ENCODE measurements at places on chromosomes 11 and 22.

- no peak for DNase-seq
These were observed 88.5 kb upstream of the CSNK2A3 start for GRCh38 chr11:11441516-11441915.

DNA sequence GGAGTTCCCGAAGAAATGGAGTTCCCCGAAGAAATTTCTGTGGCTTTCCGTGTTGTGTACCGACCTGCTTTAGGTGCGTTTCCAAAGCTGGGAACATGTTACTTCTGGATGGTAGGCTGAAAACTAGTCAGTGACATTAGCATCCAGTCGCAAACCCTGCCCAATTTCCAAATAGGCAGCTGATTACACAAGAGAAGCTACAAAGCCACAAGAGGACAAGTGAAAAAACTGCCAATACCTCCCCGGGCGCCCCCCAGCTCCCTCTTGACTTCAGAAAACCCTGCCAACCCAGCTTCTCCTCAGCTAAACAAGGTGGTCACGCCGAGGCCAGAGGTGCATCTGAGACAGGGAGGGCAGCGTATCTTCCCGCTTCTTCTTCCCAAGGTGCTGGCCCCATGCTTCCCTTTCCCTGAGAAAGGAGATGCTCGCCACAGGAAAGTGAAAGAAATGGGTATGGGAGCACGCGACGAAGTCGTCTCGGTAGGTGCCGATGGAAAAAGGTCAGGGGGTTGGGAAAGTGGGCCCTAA, 551 bp downstream of the AGBL2 start:
- no peak for DNase-seq

DNA sequence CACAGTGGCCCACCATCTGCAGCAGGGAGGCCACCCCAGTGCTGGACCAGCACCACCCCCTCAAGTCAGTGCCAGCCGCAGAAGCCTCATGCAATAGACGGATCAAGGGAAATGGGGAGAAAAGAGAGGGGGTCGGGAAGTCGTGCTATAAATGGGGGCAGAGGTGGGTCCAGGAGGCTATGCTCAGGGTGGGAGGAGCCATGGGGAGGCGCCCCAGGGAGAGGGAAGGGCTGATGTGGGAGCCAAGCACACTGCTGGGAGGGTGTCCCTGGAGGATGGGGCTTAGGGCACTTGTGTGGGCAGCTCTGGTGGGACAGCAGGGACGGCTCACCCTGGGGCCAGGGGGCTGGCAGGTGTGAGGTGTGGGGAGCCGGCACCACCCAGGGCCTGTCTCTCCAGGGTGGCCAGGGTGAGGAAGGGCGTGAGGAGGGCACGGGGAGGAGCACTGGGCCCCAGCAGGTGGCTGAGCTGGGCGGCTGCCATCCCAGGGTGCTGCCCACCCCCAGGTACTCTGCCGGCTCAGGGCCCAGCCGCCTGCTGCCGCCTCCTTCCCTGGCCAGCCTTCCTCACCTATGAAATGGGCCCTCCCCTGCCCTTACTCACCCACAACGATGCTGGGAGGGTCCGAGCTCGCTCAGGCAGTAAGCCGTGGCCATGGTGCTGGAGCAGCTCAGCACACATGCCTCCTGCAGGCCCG, 18.0 kb downstream of the PHLDA2 start:
- DNase-seq: no peak

DNA sequence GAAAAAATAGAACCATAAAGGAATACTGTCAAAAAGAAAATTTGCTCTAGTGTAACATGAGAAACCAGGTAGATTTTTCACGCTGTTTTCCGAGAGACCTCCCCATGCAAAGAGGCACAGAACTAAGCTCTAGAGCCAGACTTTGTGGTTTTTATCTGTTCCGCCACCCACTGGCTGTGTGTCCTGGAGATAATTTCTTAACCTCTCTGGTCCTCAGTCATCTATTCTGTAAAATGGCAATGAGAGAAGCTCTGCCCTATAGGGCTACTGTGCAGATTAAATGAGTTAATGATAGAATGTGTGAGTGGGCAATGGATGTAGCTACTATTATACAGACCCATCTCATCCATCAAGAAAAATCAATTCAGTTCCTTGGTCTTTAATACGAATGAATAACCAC, 9.4 kb upstream of the SIGIRR start:
- no peak for DNase-seq

DNA sequence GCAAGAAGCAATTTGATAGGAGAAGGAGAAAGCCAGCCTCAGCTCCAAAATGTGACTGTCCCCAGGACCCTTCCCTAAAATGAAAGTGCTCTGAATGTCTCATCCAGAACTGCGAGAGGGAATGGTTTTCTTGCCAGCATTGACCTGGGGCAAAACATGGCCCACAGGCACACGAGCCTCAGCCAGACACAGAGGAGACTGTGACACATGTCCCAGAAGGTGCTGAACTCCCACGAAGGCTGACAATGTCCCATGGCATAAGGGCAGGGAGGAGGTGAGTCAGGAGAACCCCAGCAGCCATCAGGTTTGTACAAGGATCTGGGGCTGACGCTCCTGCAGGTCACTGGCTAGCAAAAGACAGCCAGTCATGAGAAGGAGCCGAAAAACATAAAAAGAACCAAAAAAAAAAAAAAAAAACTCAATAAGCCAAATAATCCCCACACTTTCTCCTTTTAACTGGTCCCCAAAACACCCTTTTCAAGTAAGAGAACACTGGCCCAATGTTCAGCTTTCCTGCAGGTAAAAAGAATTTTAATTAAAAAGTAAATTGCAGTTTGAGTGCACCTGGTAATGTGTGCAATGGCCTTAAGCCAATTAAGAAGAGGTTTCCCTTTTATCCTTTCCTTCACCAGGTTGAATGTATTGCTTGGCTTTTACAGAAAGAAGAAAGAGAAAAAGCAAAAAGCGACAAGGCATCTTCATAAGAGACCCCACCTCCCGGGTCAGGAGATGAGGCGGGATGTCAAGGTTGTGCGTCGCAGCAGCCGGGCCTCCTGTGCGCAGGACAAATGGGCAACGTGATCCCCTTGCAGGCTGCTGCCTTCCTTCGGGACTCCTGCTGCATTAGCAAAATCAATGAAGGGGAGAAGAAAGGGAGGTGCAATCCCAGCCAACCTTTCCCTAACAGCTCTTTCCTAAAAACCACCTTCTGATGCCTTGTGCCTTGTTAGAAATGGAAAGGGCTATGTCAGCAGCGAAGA, 43.6 kb downstream of the GALNT18 start:
- no peak for DNase-seq

- DNase-seq: peak; percentile 19
These were observed at the start of gene GP1BB for GRCh38 chr22:19723232-19723982. GP1BB (plus strand) TSS chr22:19723539; CDS start chr22:19723570, 31 bp downstream.

- no peak for DNase-seq
These were observed 16.9 kb upstream of the TMPRSS6 start for GRCh38 chr22:37126383-37126782.

DNA sequence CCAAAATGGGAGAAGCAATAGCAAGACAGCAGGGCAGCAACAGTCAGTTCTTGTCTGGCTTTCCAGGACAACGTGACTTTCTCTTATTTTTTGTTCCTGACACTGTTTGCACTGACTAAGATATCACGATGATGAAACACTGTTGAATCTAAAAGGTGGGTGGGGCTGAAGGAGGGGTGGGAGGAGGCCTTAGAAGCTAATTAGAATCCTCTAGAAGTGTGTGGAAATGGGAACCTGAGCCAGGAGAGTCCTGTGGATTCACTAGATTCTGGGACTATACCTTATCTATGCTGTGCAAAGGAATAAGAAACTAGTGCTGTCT, 300.3 kb downstream of the ST3GAL4 start:
- no peak for DNase-seq

- DNase-seq: no peak
These were observed 7.8 kb downstream of the DCPS start for GRCh38 chr11:126311401-126312291.

DNA sequence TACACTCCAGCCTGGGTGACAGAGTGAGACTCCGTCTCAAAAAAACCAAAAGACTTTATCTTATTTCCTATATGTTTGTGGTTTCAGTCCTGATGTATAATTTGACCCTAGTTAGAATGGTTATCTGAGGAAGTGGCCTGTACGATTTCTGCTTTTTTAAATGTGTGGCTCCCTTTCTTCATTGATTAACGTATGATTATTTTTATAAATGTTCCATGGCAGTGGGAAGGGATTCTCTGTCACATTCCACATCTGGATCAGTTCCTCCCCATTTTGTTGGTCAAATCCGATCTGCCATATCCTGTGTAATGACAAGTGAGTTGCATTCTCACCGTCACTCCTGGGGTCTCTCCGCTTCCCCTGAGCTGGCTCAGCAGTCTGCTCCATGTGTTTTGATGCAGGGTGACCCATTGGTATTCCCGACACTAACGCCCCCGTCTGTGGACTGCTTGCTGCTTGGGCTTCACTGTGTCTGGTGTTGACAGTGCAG, 20.3 kb downstream of the NEAT1 start:
- DNase-seq: peak; percentile 17

DNA sequence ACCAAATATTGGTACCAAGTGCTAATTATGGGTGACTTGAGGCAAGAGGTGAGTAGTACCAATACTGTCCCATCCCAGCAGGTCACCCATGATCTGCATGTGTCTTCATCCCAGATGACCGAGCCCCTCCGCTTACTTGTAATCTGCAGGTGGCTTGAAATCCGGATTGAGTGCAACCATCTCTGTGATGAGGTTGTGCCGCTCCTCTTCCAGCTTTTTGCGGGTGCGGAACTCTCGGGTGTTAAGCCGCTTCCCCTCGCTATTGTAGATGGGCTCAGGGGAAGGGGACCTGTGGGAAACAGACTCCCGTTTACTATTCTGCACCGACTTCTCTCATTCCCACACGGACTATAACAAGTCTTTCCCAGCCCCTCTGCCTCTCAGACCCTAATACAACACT, 8.2 kb downstream of the SF1 start:
- no peak for DNase-seq

DNA sequence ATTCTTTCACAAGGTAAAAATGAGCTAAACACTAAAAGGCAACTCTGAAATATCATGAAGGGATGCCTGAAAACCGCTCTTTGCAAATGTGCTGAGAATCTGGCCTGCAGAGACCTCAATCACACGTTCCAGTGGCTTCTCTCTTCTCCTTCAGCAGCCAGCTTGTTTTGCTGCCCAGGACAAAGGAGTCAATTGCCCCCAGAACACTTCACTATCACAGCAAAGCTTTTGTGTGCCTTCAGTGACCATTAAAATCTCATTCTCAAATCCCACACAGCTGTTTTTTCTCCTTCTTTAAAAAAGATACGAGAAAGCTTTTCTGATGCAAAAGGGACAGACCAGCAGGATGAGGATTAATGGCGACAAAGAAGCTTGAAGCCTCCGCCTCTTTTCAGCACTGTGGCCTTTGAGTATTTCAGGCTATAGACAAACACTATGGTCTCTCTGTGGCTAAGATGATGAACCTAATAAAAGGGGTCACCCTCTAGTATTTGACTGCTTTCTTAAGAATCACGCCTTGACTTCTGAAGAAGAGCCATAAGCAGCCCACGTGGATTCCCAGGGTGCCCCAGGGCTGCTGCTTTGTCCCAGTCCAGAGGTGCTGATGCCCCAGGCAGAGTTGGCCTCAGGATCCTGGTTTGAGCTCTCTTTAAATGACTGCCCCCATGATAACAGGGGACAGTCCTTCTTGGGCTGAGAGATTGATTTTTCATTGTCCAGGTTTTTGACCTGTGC, 33.4 kb upstream of the NRIP3 start:
- DNase-seq: no peak

DNA sequence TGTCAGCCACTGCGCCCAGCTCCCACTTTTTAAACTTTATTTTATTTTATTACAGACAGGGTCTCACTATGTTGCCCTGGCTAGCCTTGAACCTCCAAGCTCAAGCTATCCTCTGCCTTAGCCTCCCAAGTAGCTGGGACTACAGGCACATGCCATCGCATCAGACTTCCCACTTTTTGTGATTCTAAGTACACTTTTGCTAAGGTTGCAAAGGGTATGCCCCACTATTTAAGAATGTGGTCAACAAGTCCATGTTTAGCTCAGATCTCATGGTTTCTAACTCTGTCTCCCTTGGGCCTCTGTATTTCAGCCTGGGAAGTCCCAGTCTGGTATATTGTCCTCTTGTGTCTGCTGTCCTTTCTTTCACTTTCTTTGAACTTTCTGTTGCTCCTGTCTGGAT, 35.3 kb downstream of the EXPH5 start:
- no peak for DNase-seq

DNA sequence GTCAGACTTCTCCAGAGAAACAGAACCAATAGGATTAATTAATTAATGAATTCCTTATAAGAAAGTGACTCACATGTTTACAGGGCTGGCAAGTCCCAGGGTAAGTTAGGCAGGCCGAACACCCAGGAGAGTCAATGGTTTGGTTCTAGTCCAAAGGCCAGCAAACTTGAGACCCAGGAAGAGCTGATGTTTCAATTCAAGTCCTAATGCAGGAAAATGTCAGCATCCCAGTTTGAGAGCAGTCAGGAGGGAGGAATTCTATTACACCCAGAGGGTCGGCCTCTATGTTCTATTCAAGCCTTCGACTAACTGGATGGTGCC, 466.0 kb downstream of the INSC start:
- no peak for DNase-seq

DNA sequence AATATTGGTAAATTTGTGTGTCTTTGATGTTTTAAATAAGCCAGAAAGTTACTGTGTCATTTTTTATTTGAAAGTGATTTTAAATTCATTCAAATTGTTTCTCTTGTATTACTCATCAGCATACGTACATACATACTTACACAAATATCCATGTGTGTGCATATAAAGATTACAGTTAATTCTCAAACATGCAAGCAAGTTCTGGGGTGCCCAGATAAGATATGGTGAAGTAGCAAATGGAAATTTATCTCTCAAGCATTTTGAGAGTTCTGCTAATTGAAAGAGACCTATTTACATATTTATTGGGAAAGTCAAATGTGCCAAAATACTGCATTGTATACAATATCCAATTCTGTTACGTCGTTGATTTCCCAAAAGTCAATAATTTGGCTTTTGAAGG, 1024.0 kb upstream of the CNTN5 start:
- peak; percentile 54 for DNase-seq

DNA sequence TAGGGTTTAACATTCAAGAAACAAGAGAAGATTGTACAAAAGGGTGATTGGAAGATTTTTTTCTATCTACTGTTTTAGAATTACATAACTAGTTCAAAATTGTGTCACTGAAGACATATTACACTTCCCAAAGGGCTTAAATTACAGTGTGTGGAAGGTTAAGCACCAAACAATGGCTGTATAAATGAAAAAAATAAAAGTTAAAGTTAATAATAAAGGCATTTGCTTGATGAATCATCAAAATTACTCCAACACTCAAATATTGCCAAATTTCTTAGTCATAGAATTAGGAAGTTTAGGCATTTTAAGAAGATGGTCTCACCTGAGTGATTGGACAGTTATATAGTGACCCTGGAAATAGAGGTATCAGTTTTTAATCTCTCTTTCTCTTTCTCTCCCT, 227.6 kb upstream of the CARD18 start:
- DNase-seq: no peak

DNA sequence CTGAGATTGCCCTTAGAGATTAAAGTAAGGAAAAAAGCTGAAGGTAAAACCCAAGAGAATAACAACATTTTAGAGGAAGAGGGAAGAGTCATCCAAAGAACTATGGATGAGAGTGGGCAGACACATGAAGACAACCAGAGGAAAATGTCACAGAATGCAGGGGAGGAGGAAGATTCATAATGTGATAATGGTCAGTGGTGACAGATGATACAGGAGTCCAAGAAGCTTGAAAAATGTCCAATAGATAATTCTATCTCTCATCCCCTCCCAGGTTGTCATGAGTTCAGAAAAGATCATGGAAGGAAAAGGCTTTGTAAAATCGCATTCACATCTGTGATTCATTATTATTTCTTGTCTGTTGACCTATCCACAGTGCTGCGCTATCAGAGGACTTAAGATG, 282.3 kb upstream of the CCDC90B start:
- DNase-seq: no peak
